SK-N-SH (cell line): ENCODE measurements at places on chromosomes 13 and 19.

- DNase-seq: no peak
These were observed 3.4 kb downstream of the TBXA2R start for GRCh38 chr19:3603121-3603811.

DNA sequence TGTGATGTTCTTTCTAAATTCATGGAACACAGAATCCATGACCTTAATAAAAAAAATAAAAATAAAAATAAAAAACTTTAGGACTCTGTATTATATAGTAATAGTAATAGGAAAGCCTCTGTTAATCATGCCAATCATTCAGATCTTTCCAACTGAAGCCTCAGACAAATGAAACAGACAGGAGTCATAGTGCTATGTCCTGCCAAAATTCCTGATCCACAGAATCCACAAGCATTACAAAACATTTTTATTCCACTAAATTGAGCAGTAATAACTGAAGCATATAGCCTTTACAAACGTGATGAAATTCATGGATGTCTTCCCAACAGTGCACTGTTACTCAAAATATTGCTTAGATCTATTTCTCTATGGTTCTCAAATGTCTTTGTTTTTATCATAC is 820.6 kb upstream of the PCDH9 start:
- DNase-seq: no peak

GRCh38 chr13:19178901-19179593 is 2.6 kb downstream of the TUBA3C start:
- DNase-seq: no peak

- DNase-seq: no peak
These were observed 491.0 kb downstream of the SLITRK5 start for GRCh38 chr13:88162076-88162702.

DNA sequence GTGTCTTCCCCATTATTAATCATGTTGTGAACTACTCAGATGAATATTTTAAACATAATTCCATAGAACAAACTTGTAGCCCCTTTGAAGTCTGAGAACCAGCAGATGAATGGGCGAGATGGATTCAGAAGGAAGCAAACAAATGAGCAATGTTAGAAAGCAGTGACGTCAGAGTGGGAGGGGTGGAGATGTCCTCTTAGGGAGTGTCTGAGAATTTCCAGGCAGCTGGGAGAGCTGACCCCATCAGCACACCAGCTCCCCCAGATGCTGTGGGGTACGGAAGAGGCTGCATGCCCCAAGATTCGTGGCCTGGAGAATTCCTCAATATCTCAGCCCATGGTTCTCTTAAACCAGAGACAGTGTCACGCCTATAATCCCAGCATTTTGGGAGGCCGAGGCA is 68.6 kb downstream of the DPF1 start:
- no peak for DNase-seq

GRCh38 chr13:98650396-98651107 is 73.6 kb upstream of the STK24 start:
- DNase-seq: no peak

GRCh38 chr13:35549481-35549880 is 73.0 kb upstream of the MAB21L1 start:
- DNase-seq: no peak

- DNase-seq: no peak
These were observed 27.6 kb downstream of the SLAIN1 start for GRCh38 chr13:77725071-77725470.

DNA sequence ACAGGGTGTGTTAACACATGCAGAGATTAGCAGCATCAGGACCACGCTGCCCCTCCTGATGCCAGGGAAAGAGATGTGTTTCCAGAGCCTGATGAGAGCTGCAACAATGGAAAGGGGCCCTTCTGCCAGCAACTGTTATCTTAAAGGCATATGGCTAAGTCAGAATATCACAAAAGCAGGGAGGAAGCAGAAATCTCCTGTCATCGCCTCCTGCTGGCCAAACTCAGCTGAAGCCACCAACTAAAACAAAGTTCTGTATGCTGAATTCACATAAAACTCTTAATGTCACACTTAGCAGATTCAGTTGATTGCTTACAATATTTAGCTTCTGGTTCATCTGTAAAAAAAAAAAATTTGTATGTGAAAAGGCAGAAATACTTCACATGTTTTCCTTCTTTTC is 178.2 kb downstream of the GPC5 start:
- no peak for DNase-seq

GRCh38 chr13:42786715-42787114 is 5.3 kb downstream of the FAM216B start:
- DNase-seq: no peak

- no peak for DNase-seq
These were observed 9.6 kb upstream of the CEACAM5 start for GRCh38 chr19:41698746-41699230.

DNA sequence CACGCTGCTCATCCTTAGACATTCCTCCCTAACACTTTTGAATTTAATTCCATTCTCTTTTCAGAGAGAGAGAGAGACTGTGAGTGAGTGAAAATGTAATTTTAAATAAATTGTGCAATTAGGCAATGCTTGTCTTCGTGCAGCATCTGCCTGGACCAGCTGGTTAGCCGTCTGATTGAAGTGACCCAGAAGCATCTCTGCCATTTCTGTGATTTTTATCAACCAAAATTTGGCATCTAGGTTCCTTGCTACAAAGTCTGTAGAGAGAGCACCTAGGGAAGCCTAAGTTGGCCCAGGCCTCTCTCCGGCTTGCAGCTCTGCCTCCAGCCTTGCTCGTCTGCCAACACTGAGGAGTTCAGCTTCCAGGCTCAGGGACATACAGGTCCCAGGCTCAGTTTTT is 138.6 kb upstream of the GPR12 start:
- DNase-seq: peak; percentile 60

- peak; percentile 61 for DNase-seq
These were observed 10.7 kb downstream of the TM6SF2 start for GRCh38 chr19:19262190-19263057.

GRCh38 chr13:71460211-71460610 is 406.8 kb downstream of the DACH1 start:
- no peak for DNase-seq

DNA sequence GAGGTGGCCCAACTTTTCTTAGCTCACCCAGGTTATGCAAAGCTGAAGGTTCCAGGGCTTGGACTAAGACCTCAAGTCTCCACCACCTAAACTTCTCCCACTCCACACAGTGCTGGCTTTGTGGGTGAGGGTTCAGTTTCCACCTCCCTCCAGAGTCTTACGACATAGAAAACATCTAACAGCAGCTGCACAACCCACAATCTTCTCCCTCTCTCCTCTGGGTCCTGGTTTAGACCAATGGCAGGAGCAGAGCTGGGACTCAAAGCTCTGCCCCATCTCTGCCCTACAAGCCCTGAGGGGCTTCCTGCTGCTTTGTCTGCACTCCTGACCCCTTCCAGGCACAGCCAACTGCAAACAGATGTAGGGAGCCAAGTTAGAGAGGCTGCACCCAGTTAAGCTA is 16.0 kb downstream of the IRGC start:
- no peak for DNase-seq

- no peak for DNase-seq
These were observed 182.8 kb upstream of the TSHZ3 start for GRCh38 chr19:31532034-31532433.

DNA sequence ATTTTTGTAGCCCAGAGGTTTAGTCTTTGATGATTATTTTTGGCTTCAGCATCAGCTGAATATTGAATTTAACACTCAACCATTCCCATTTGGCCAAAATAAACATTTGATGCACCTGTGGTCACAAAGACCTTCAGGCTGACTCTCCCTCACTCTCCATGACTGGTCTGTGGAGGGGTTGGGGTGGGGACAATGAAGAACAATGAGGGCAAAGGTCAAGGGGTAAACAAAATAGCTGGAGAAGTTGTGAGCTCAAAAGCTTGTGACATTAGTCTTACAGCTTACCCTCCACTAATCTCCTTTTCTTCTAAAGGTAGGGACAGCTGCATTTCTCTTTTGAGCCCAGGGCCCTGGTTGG is 86.9 kb downstream of the SLC15A1 start:
- no peak for DNase-seq

GRCh38 chr19:17205237-17206140 is 9.7 kb upstream of the USE1 start:
- peak; percentile 74 for DNase-seq

GRCh38 chr13:113759525-113760137 is 605 bp downstream of the TMEM255B start:
- DNase-seq: peak; percentile 69

DNA sequence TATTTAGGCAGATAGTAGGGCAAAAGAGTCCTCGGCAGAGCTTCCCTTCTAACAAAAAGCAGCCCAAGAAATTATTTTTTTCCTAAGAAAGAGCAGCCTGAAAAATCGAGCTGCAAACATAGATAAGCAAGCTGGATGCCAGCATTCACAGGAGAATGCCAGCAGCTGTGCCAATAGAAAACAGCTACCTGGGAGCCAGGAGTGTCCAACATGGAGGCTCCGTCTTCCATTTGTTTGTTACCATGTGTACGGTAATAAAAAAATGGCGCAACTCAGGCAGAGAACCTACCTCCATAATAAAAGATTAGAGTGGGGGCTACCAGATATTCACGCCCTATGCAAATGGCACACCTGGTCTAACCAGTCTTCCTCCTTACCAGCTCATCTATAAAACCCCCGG is 77.6 kb upstream of the IPO5 start:
- DNase-seq: no peak

DNA sequence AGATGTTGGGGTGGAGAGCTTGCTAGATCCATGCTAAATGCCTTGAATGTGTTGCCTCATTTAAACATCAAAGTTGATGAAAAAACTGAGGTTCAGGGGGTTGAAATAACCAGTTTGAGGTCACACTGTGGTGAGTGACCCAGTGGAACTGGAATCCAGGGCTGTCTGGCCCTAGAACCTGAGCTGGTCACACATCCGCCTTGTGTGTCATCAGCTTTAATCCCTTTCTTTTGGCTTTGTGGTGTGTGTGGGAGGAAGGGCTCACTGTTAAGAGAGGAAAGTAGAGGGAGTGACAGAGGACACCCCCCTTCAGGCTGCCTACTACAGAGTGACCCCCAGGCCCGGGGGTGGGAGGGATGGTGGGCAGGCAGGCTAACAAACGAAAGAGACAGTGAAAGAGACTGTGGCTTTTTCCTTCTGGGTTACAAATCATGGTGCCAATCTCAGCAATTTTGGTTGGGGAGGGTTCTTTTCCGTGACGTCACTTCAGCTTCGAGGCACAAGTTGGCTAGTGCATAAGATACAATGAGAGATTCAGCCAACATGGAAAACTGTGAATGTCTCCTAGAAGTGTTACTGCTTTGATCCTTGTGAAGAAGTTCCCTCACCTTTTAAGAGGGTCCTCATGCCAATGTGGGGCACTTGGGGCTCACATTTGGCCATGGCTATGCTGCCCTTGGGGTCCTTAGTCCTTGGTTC is 164.9 kb downstream of the DLEU7 start:
- no peak for DNase-seq

DNA sequence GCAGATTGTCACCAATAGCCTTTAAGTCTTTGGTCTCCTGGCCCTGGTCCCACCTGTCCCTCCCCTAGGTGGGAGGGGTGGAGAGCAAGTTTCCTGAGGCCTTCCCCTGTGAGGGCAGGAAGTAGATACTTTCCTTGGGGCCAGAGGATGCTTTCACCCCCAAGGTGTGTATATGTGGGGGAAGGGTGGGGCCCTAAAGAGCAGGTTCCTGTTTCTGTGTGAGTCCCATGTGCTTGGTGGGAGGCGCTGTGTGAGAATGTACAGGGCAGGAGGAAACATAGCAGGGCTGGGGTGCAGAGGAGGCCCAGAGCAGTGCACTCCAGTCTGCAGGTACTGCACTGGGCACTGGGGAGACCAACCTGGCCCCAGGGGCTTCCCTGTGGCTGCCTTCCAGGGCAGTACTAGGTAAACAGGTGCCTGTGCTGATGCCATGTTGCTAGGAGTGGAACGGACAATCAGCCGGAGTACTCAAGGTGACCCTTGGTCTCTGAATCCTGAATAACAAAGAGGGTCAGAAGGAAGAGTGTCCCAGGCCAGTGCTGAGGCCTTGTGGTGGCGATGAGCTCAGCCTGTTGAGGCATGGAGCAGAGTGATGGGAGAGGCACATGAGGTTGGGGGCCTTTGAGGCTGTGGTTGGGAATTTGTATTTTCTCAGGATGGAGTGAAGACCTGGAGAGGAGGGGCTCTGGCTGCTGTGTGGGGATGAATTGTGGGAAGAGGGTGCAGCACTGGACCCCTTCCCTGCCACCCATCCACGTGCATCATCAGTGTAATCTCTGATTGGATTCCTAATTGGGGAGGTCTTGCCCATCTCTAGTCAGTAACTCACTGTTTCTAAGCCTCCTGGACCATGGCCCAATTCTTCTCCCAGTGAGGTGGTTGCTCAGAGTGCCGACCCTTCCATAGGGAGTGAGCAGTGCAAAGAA is 5.1 kb downstream of the EGLN2 start:
- DNase-seq: no peak

DNA sequence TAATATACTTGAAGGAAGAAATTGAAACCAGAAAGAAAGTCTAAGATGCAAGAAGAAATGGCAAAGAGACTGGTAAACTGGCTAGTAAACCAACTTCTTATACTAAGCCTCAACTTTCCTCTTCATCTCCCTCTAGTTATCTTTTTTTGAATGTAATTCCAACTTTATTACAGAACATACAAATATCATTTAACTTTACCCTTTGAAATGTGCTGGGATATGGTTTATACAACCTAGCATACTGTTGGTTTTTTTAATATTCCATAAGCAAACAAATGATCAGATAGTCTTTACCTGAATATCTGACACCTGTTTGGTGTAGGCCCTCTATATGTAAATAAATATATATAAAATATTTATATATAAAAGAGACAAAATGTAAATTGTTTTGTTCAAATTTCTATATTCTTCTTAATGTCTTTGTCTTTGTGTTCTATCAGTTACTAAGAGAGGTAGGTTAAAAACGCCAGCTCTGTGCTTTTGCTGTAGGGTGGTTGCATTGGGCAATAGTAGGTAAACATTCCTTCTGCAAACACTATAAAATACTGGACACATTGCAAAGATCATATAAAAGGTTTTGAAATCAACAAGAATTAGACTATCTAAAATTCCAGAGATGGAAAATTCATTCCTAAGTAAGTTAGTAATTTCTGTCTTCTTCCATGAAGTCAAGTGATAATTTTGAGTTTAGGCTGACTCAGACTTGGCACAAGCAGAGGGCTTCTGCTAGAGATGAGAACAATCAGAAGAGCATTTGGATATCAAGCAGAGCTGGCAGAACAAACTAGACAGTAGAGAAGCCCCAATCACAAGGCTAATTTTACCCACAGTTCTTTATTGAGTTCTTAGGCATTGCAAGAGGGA is 383.3 kb downstream of the RFC3 start:
- no peak for DNase-seq

- DNase-seq: no peak
These were observed 40.1 kb downstream of the ZC3H13 start for GRCh38 chr13:46012404-46012803.
